Sigmoid colon (tissue), 7 donors: ENCODE measurements at places on chromosomes 7 and 10. TPM values are rescaled to one million over a fixed set of nuclear protein-coding genes. Genes with fewer than 3 reads are reported as not detected.

ATRNL1 gene
- 7.8 TPM for total RNA-seq

GRCh38 chr10:119176166-119176565 lies 2.4 kb downstream of the PRDX3 start:
- no peak for DNase-seq

GRCh38 chr10:110679486-110680272 lies 35.5 kb downstream of the RBM20 start:
- no peak for DNase-seq

DNA sequence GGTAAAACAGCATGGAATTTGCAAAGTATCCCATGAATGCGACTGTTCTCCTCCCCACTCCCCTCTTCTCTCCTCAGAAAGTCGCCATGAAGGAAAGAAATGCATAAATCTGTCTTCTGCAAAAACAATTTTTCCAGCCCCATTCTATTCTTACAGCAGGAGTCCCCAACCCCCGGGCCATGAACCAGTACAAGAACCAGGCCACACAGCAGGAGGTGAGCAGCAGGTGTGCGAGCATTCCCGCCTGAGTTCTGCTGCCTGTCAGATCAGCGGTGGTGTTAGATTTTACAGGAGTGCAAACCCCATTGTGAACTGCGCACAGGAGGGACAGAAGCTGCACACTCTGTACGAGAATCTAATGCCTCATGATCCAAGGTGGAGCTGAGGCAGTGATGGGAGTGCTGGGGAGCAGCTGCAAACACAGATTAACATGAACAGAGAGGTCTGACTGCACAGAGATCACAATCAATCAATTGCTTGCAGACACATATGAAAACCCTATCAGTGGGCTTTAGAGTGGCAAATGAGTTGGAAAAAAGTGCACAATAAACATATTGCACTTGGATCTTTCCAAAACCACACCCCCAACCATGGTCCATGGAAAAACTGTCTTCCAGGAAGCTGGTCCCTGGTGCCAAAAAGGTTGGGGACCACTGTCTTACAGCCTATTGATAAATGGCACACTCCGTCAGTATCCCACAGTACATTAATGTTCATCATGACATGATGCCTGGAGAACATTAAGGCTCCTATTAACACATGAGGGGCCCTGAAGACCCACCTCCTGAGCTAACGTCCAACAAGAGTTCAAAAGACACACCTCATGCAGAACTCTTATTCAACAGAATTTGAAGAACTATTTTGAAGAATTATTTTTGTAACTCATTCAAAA lies 205.0 kb downstream of the PTPRN2 start:
- no peak for DNase-seq
